ENCODE measurements at places on chromosomes 3 and 15. TPM values are rescaled to one million over a fixed set of nuclear protein-coding genes. Genes with fewer than 3 reads are reported as not detected.

DNA sequence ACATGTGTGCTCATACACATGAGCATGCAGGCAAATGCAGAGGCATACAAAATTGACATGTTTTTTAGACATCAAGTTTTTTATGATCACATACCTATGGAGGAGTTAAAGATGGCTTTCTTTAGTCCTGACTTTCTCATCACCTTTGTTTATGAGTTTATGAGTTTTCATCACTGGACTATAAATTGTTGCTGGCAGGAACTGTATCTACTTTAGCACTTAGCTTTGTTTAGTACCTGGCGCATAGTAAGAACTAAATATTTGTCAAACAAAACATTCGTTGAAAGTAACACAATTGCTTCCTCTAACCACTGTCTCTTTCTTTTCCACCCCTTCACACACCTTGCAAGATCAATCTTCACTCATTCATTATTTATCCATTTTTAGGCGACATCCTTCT lies 182.6 kb downstream of the SUCNR1 start:
- DNase-seq: no peak

RASL12 gene
- total RNA-seq: not detected

GRCh38 chr15:91302588-91303439 lies 202.8 kb downstream of the SV2B start:
- DNase-seq: peak; percentile 63

DNA sequence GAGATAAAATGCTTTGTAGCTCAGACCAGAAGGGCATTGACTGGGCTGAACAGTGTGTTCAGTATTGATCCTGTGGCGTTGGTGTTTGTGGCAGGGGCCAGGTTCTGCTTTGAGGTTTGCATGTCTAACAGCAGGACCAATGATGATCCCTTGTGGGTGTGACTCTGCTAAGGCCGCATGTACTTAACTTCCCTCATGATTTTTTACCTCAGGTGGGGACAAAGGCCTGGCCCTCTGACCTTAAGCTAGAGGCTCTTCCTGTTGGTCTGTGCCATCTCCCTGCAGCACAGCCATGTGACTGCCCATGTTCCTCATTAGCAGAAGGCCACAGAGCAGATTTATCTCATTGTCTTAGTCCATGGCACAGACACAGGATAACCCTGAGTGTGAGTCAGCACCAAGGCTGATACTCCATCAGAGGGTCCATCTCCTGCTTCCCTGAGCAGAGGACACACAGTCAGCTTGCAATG lies 34.3 kb upstream of the BSN start:
- no peak for DNase-seq

DNA sequence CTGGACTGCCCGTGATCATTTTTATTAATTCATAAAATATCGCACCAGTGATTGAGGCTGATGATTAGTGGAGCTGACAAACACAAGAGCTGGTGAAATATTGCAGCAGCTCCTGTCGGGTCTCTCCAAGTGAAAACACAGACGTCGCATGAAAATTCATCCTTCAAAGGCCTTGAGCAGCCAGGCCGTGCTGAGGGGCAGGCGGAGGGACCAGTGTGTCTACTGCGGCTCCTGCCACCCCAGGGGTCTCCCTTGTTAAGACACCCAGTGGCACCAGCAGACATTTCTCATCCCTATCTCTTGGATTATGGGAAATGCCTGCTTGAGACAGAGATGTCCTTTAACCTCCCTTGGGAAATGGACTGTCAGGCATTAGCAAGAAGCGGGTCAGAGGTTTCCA lies 289.4 kb upstream of the TLE3 start:
- no peak for DNase-seq

GRCh38 chr3:195755791-195756676 lies 35.3 kb downstream of the MUC20 start:
- DNase-seq: peak; percentile 90

DNA sequence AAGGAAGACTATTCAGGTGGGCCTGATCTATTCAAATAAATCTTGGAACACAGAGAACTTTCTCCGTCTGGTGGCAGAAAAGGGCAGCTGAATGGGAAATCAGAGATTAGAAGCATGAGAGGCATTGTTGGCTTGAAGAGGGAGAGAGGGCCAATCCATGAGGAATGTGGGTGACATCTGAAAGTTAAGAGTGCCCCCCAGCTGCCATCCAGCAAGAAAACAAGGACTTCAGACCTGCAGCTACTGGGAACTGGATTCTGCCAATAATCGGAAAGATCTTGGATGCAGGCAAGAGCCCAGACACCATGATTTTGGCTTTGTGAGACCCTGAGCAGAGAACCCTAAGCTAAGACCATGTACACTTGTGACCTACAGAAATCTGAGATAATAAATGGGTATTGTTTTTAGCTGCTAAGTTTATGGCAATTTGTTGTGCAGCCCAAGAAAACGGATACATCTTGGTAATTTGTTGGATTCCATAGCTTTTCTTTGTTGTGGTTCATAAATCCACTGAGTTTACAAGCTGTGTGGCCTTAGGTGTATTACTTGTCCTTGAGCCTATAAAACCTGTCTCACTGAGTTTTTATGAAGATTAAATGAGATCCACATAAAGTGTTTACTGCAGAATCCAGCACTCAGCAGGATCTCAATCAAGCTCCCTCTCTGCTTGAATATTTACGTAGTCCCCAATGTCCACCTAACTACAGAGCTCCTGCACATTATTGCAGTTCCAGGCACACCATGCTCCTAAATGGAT lies 82.1 kb upstream of the PRTG start:
- no peak for DNase-seq

All from natural killer cell treated with Interleukin-12 subunit alpha and Interleukin-12 subunit beta and Interleukin-15 and Interleukin-18, amount 100 ng/mL, for 72 hours (primary cell).